ENCODE measurements at places on chromosomes 5 and 9.

DNA sequence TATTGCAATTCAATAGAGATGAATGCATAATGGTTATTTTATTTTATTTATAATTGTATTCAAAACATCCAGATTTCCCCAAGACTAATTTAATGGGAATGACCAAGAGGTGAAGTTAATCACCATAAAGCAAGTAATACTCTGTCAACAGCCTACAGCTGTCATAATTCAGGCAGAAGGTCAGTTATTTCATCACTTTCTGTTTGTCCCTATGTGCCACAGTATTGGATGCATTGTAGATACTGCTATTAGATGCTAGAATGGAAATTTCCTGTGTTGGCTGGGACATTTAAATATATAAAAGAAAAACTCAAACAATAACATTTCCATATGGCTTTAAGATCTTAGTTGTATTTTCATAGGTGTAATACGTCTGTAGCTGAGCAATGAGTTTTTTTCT, 56.7 kb upstream of the MINAR2 start:
- no peak for DNase-seq

DNA sequence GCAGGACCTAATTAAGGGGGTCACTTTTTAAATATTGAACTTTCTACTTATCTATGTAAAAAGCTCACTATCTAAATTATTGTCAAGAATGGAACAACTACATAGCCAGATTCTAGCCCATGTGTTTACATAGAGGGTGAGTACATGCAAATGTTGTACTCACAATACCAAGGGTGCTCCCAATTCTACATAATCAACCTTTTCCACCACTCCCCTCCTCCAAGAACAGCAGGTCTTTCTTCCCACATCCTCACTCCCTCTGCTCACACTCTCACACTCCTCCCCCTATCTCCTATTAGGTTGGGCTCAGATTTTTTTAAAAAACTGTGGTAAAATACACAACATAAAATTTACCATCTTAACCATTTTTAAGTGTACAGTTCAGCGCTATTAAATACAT, 325.4 kb downstream of the ARL15 start:
- no peak for DNase-seq

- DNase-seq: no peak
Measured at GRCh38 chr9:136474021-136474640, 8.7 kb downstream of the SEC16A start.

DNA sequence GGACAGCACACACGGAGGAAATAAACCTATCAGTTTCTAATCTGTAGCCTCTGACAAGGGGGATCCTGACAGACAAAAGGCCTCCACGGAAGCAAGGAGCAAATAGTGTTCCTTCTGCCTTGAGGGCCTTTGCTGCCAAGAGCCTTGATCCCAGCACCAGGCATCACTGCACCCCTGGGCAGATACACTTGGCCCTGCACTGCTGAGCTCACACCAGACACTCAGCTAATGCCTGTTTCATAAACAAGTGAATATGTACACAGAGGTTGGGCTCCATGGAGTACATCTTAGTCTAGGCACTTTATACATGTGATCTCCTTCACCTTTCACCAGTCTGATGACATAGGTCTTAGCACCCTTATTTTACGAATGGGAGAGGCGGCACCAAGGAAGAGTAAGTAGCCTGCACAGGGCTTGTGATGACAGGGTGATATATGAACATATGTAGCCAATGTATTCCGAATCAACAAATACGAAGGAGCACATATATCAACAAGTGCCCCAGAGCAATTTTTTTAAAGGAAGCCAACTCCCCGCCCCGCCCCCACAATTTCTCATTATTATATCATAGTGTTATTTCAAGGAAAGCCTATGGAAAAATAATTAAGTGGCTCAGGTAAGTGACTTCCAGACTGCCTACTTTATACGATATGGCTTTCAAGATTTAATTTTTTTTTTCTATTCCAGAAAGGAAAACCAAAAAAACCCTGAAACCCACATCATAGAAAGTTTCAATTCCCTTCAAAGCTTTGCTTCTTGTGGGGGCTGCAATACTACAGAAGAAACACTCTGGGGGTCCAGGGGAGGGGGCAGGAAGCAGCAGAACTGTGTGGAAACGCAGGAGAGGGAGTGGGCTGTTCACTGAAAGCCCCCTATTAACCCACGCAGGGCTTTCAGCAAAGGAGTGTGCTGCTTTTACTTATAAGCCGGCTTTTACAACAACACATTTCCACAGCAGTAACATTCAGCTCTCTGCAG, 32.0 kb downstream of the CDC14B start:
- no peak for DNase-seq

DNA sequence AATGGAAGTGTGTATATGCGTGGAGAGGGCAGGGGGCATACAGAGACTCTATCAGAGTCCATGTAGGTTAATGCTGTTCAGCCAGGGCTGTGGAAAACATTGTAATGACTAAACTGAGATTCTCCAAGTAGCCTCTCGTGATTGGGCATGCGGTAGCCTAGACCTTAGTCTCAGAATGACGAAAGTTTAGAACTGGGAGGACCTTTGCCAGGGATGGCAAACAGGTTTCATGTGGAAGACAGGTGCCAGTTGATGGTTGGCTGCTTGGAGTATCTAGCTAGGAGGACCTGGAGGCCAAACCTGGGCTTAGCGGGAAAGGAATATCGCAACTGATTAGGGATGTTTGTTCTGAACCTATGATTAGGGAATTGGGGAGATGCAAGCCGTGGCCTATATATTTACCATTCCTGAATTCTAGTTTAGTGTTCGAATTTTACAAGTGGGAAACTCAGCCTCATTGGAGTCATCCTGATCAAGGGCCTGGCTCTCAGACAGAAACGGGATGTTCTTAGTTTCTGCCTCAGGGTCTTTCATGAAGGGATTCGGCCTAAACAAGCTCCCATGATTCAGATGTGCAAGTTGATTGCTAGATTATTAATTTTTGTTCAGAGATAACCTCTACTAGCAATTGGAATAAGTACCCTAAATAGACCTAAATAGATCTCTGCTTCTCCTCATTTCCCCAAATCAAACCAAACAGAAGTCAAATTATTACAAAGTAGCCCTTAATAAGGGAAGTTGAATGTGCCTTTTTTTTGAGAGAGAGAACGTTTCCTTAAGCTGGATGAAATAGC, 26.8 kb upstream of the TJP2 start:
- DNase-seq: no peak

DNA sequence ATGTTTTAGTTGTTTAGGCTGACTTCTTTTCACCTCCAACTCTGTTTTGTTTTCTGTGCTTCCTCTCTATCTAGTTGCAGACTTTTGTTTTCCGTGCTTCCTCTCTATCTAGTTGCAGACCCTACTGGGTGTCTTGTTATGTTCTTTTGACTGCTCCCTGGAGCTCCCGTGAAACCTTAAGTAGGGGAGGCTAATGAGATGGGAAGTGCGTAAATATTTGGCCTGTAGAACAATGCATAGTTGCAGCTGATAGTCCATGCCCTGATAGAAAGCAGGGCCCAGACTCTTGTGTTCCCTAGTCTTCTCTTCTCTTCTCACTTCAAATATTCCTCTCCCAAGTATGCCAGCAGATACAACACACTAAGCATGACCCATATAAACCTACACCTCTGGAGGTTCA, 757.0 kb downstream of the BRINP1 start:
- DNase-seq: no peak

- DNase-seq: no peak
Measured at GRCh38 chr5:154262342-154262741, 71.8 kb downstream of the GALNT10 start.

GRCh38 chr9:34526026-34526425, 3.2 kb upstream of the ENHO start:
- no peak for DNase-seq

GRCh38 chr9:35892051-35892450, 14.0 kb upstream of the HRCT1 start:
- no peak for DNase-seq

- no peak for DNase-seq
Measured at GRCh38 chr5:79794347-79794746, 104.7 kb downstream of the CMYA5 start.

- DNase-seq: no peak
Measured at GRCh38 chr5:125882061-125882460, 541.1 kb upstream of the GRAMD2B start.

DNA sequence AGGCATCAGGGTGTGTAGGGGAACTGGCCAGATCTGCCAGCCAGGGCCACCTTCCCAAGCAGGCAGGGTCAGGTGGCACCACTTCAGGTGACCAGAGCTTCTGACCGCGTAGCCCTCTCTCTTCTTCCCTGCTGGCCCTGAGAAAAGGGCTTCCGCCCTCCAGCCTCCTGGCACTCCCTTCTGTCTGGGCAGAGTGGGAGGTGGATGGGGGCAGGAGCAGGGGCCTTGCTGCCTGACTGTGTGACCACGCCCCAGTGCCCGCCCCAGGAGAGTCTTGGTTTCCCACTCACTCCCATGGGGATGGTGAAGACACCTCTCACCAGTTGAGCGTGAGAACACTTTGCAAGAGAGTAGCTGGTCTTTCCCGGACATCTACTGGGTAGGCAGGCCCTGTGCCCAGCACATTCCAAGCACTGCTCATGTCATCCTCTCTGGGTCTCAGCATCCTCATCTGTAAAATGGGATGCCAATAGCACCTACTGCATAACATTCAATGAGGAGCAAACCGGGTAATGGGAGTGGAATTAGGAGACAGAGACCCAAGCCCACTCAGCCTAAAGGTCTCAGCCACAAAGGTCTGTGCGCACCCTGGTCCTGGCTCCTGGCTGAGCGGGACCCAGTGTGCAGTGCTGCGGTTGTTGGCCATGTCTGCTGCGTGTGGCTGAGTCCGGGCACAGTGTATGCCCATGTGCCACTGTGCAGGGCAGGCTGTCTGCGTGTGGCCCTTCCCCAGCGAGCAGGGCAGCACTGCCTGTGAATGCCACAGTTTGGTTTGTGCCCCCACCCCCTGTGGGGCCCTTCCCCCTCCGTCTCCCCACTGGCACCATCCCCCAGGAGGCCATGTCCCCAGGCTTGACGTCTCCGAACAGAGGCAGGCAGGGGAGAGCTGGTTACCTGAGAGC, 179.1 kb upstream of the IER5L start:
- no peak for DNase-seq

DNA sequence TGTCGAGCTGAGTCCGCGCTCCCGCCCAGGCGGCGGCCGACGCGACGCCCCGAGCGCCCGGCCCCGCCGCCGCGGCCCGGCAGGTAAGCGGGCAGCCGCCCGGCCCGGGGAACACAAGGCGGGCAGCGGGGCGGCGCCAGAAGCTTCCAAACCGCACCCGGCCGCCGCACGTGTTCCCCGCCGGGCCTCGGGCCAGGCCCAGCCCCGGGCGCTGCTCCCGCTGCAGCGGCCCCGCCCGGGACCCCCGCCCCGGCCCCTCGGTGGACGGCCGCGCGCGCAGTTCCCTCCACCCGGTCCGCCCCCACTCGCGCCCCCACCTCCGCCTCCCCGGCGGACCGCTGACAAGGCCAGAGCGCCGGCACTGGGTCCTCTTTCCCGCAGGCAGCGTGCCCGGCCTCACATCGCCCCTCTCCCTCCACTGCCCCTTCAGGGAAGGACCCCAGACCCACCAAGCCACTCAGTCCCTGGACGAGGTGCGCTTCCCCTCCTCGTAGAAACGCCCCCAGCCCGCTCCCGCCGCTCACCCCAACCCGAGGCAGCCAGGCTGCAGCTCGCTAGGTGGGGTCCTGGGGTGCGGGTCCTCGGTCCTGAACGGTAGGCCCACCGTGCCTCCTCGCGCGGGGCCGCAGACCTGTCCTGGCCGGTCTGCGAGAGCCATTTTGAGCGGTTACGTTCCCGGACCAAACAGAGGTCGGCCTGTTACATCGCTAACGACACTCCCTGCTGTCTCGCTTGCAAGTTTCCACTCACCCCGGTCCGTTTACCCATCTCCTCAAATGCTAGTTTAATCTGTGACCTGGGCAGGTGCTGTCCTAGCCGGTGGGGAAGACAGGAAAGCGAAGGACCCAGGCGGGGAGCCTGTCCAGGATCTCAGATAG, 475 bp downstream of the WDR5 start:
- DNase-seq: no peak

- DNase-seq: no peak
Measured at GRCh38 chr5:27708534-27708933, 670.1 kb upstream of the CDH9 start.

DNA sequence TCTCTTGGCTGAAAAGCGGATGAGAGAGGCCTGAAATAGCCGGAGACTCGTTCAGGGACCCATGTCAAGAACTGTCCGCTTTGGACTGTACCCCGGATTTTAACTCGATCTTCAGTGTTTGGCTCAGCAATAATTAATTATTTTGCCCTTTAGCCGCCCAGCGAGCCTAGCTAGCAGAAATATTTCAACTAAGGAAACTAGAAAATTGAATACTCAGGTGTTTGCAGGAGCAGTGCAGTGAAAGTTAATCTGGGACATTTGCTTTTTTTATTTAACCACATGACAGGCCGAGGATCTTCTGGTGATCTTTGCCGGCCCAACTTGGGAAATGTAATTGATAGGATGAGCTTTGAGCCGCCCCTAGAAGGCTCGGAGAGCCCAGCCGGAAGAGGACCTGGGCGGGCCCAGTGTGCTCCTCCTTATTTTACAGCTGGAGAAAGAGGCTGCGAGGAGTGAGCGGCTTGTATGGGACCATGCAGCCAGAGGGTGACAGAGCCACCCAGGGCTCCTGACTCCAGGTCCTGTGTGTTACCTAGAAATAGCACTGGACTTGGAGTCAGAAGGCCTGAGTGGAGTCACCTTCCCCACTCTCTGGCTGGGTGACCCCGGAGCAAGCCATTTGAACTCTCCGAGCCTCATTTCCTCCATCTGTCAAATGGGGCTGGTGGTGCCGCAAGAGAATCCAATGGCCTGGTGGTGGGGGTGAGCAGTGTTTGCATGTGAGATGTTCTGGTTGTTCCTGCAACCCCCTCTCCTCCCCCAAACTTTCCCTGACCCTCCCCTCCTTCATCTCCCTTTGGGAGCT, 2.4 kb downstream of the PPARGC1B start:
- DNase-seq: no peak

DNA sequence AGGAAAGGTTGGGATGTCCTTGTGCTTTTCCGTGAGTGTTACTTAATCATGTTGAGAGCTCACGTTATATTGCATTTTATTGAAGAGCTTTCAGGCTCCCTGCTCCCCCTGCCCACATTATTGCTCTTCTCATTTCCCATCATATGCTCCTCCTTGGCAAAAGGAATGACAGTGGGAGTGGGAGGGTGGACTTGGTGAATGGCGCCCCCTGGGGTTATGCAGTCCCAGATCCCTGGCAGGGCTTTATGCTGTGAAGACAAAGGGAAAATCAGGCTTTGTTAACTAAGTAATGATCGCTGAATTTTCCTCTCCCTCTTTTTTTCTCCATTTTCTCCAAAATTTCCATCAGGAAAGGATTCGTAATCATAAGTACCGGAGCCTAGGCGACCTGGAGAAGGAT, 166.6 kb downstream of the SMARCA2 start:
- DNase-seq: no peak

- DNase-seq: no peak
Measured at GRCh38 chr5:57862471-57862911, 379.9 kb upstream of the ACTBL2 start.

- DNase-seq: no peak
Measured at GRCh38 chr5:4158750-4159447, 563.3 kb downstream of the IRX1 start.

Measured in activated B cell treated with CpG ODN at 0.5 μM for 24 hours (primary cell).